Effector memory CD4-positive, alpha-beta T cell (primary cell): ENCODE measurements at places on chromosomes 5 and 9.

GRCh38 chr5:73370640-73371583 lies 77.7 kb downstream of the FOXD1 start:
- H3K4me3 ChIP-seq: no peak overlapping the region
- H3K36me3 ChIP-seq: no peaks in the 10 kb centered on the region
- no peaks in the 10 kb centered on the region for H3K4me1 ChIP-seq
- no peaks in the 10 kb centered on the region for H3K27me3 ChIP-seq
- DNase-seq: no peak

DNA sequence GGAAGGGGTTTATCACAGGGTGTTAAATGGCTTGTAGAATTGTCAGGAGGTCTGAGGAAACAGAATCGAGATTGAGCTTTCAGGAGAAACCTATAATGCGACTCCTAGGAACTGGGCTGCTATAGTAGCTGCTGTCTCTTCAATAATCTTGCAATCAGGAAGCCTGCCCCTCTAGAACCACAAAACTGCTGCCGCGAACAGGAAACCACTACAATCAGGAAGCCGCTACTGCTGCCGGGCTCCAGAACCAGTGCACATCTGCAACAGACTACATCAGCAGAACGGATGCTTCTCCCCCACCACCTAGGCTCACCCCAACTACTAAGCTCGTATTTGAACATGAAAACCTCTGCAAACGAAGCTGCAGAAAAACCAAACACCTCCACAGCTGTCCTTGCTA lies 31.6 kb downstream of the TNFSF8 start:
- peak; percentile 75 for DNase-seq
- H3K27ac ChIP-seq: peak overlapping the region; percentile 54
- peaks cover 29% of the 10 kb centered on the region for H3K36me3 ChIP-seq
- peaks cover 65% of the 10 kb centered on the region for H3K4me1 ChIP-seq
- H3K27me3 ChIP-seq: no peaks in the 10 kb centered on the region

DNA sequence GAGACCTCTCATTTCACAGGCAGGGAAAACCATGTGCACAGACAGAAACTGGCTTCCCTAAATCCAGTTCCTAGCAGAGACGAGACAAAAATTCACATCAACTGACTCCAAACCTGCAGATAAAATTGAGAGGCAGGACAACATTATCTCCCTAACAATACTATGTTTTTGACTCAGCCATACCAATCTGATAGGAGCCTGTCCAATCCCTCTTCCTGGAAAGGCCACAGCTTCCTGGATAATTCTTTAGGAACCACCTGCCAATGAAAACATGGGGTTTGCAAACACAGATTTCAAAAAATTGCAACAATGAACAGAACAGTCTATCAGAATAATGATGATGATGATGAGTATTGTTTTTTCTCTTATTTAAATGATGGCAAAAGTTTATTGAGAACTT lies 22.4 kb downstream of the SH3TC2 start:
- DNase-seq: no peak
- H3K4me3 ChIP-seq: no peak overlapping the region
- H3K4me1 ChIP-seq: no peaks in the 10 kb centered on the region
- H3K36me3 ChIP-seq: no peaks in the 10 kb centered on the region

- no peak for DNase-seq
- no peaks in the 10 kb centered on the region for H3K27me3 ChIP-seq
- no peaks in the 10 kb centered on the region for H3K36me3 ChIP-seq
These were observed 379.5 kb upstream of the EDIL3 start for GRCh38 chr5:84764227-84764626.

GRCh38 chr5:167472566-167473108 lies 818.8 kb upstream of the WWC1 start:
- H3K4me1 ChIP-seq: no peaks in the 10 kb centered on the region
- no peaks in the 10 kb centered on the region for H3K27me3 ChIP-seq
- H3K36me3 ChIP-seq: no peaks in the 10 kb centered on the region
- H3K4me3 ChIP-seq: no peak overlapping the region
- no peak for DNase-seq

DNA sequence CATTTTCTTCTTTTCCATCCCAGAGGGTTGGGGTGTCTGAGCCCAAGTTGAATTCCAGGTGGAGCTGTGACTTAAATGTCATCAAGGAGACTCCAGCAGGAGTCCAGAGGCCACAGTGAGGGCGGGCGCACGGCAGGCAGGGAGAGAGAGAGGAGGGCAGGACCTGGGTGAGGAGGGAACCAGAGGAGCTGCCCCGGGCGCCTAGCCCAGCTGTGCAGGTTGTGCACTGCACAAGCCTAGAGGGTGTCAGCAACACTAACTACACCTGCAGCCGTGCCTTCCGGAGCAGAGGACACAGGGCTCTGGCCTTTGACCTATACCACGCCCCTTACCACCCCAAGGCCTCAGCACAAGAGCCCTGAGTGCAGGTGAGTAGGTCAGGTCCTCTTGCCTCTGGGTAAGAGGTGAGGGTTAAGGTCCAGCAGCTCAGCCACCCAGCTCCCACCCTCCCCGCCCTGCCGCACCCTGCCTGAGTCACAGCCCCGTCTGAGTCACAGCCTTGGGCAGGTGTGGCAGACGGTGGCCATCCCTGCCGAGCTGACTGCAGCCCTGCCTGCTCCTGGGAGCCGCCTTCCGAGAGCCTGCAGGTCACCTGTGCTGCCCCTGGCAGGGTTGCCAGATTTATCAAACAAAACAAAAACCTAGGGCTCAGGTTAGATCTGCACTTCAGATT lies 6.4 kb upstream of the AGPAT2 start:
- H3K27ac ChIP-seq: no peak overlapping the region
- no peak overlapping the region for H3K4me3 ChIP-seq
- H3K27me3 ChIP-seq: no peaks in the 10 kb centered on the region
- H3K36me3 ChIP-seq: no peaks in the 10 kb centered on the region
- DNase-seq: no peak

DNA sequence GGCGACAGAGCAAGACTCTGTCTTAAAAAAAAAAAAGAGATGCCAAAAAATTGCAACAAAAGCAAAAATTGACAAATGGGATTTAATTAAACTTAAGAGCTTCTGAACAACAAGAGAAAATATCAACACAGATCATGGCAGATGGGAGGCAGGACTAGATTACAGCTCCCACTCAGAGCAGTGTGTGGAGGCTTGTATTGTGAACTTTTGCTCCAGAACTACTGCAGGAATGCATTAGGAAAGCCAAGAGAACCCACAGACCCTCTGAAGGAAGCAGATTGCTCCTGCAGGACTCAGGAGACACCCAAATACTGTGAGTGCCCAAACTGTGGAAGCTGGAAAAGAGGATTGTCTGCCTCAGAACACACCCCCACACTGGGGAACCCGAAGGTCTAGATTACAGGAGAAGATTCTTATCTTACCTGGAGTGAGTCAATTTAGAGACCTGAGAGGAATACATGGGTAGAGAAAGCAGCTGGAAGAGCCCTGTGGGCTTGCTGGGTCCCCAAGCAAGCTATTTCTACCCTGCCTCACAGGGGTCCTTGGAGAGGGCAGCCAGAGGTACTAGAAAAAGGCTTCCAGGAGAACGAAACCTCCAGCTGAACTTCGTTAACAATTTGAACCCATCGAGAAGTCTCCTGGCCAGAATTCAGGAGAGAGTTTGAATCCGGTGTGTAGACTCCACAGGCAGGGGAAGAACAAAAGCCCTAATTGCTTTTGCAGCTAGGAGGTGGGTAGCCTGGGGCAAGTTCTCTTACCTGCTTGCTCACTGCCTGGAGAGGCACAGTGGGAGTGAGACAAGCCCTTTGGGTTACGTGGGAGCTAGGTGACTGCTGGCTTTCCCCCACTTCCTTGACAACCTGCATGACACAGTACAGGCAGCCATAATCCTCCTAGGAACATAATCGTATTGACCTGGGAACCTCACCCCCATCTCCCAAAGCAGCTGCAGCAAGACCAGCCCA lies 593.4 kb upstream of the RGMB start:
- no peaks in the 10 kb centered on the region for H3K4me1 ChIP-seq
- DNase-seq: no peak
- H3K36me3 ChIP-seq: no peaks in the 10 kb centered on the region
- no peaks in the 10 kb centered on the region for H3K27me3 ChIP-seq
- H3K27ac ChIP-seq: no peak overlapping the region

GRCh38 chr9:99513441-99514112 lies 291.5 kb downstream of the SEC61B start:
- no peak overlapping the region for H3K27ac ChIP-seq
- no peaks in the 10 kb centered on the region for H3K4me1 ChIP-seq
- H3K36me3 ChIP-seq: no peaks in the 10 kb centered on the region
- DNase-seq: no peak
- no peaks in the 10 kb centered on the region for H3K27me3 ChIP-seq

- H3K36me3 ChIP-seq: no peaks in the 10 kb centered on the region
- no peaks in the 10 kb centered on the region for H3K27me3 ChIP-seq
- H3K4me1 ChIP-seq: peaks cover 14% of the 10 kb centered on the region
These were observed 207.3 kb downstream of the ARHGAP26 start for GRCh38 chr5:142977363-142978051.

- no peak for DNase-seq
- H3K4me1 ChIP-seq: no peaks in the 10 kb centered on the region
- no peak overlapping the region for H3K4me3 ChIP-seq
- H3K27ac ChIP-seq: no peak overlapping the region
- no peaks in the 10 kb centered on the region for H3K36me3 ChIP-seq
These were observed 149.6 kb upstream of the ELL2 start for GRCh38 chr5:96111080-96111756.

DNA sequence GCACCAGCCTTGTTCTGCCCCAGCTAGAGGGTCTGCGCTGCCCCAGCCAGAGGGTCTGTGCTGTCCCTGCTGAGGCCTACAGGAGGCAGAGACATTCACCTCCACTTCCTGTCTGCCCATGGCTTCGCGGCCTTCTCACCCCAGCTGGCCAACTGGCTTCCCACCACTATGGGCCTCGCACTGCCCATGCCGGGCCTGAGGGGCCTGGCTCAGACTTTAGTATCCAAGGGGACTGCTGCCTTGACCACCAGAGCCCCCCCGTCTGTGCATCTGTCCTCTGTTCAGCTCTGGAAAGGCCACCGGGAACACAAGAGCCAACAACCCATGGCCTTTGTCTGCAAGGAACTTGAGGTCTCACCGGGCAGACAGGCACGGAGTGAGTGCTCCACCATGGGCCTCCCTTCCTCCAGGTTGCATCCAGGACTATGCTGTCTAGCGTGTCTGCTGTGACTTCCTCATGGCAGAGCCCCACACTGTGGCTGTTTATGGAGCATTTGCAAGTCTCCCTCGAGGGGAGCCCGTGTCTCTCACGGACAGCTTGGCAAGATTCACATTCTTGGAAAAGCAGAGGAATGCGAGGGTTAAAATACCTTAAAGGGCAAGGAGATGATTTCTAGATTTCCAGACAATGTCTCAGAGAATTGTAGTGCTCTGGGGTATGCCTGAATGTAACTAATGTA lies 1.7 kb downstream of the DCANP1 start:
- H3K4me3 ChIP-seq: no peak overlapping the region
- H3K36me3 ChIP-seq: no peaks in the 10 kb centered on the region
- H3K4me1 ChIP-seq: no peaks in the 10 kb centered on the region
- no peak overlapping the region for H3K27ac ChIP-seq

GRCh38 chr9:29751226-29751625 lies 2177.9 kb upstream of the C9orf72 start:
- no peaks in the 10 kb centered on the region for H3K36me3 ChIP-seq
- DNase-seq: no peak
- no peak overlapping the region for H3K4me3 ChIP-seq
- H3K4me1 ChIP-seq: no peaks in the 10 kb centered on the region
- no peaks in the 10 kb centered on the region for H3K27me3 ChIP-seq
